Bronchial epithelial cell (primary cell): ENCODE measurements at places on chromosomes 2 and 18.

DNA sequence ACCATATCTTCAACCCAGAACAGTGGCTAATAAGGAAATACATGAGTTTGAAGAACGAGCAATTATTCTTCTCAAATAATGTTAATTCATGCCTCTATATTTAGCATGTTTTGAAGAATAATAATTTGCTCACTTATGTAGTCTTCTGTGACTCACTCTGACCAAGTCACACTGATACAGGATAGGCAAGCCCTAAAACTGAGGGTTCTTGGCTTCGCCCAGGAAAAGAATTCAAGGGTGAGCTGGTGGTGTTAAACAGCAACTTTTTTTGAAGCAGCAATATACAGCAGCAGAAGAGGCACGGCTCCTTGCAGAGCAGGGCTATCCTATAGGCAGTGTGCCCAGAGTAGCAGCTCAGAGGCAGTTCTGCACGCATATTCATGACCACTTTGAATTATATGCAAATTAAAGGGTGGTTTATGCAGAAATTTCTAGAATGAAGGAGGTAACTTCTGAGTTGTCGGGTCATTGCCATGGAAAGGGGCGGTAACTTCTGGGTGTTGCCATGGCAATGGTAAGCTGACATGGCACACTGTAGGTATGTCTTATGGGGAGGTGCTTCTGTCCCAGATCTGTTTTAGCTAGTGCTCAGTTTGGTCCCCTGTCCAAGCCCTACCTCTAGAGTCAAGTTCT, 200.6 kb downstream of the RND3 start:
- peak; percentile 76 for DNase-seq

- no peak for DNase-seq
Measured at GRCh38 chr2:28240937-28241336, 151.7 kb upstream of the FOSL2 start.

- no peak for DNase-seq
Measured at GRCh38 chr2:167191588-167191987, 303.3 kb downstream of the XIRP2 start.

DNA sequence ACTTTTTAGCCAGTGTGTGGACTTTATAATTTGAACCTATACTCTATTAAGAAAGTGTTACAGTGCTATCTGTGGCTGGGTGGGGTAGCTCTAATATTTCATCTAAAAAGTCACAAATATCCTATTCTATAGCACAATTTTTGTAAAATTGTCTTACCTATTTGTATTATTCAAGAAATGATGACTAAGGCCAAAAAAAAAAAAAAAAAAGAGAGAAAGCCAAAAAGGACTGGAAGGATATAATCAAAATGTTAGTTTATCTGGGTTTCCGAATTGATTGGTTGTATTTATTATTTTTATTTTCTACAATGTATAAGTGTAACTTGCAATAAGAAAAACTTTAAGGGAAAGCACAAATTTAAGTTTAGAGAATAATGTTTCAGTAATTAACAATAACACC, 5.5 kb downstream of the ARL6IP6 start:
- DNase-seq: no peak

DNA sequence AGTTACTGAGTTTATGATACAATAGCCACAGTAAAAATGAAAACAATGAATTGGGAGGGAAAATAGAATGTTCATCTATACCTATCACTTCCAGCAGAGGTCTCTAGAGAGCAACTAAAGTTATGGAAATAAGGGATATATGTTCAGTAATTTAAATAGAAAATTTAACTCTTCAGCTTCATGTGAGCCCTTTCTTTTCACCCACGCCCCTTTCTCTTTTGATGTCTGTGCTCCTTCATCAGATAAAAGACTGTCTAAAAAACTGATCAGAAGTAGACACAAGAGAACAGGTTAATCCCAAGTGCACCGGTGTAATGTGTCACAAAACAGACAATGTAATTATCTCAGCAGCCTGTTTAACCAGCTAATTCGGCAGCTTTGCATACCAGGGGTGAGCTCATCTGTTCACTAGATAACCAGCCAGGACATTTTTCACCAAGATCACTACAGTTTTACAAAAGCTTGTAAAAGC, 238.5 kb upstream of the ERBB4 start:
- peak; percentile 59 for DNase-seq

DNA sequence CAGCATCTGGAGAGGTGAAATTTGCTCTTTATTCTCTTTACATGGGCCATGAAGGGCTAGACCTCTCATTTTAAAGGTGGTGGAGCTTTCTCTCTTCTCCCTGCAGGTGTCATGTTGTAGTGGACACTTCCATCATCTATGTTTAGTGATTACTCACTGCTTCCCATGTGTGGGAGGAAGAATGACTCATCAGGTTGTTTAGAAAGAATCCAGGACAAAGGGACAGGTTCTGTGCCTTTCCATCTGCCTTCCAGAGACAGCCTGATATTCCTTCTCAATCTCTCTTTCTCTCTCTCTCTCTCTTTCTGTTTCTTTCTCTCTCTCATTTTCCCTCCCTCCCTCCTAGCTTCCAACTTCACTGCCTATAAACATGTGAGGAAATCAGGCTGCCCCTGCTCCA, 38.7 kb downstream of the SCG2 start:
- peak; percentile 94 for DNase-seq

DNA sequence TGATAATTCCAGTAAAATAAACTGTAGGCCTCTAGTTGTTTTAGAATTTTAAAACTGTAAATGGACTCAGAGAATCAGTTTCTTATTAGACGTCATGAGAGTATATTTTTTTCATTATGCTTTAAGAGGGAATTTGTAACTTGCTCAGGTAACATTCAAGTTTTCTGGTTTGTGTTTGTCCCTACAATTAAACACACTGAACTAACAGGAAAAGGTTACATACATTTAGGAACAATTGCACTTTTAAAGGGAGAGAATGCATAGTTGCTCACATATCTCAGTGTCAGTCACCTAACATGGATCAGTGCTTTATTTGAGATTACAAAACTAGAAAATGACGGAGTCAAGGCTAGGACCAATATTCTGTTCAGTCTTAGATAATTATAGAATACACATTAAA, 3.1 kb downstream of the COL3A1 start:
- no peak for DNase-seq

DNA sequence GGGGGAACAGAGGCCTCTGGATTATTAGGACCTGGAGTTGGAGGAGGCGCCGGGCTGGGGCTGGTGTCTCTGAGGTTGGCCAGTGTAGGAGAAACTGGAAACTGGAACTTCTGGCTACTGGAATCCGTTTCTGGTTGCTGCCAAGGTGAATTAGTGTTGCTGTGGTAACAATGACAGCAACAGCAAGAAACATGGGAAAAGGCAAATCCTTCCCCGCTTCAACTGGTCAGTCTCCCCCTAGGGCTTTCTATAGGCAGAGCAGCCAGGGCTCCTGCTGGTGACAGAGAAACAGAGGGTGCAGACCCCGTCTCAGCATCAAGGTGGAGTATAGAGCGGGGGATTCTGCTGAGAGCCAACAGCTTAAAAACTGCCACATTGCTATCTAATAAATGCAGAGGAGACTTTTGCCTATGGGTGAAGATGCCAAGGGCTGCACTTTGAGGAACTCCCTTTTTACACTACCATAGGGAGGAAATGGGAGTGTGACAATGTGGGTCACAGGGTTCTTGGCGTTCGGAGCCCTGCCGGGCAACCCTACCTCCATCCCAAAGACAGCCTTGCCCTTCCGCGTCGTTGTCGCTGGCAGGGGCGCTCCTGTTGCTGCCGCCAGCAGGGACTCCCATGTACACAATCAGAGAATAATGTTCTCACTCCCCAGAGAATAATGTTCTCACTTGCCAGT, 81.4 kb upstream of the CABLES1 start:
- no peak for DNase-seq

- DNase-seq: no peak
Measured at GRCh38 chr2:126933711-126934091, 35.0 kb downstream of the TEX51 start.

DNA sequence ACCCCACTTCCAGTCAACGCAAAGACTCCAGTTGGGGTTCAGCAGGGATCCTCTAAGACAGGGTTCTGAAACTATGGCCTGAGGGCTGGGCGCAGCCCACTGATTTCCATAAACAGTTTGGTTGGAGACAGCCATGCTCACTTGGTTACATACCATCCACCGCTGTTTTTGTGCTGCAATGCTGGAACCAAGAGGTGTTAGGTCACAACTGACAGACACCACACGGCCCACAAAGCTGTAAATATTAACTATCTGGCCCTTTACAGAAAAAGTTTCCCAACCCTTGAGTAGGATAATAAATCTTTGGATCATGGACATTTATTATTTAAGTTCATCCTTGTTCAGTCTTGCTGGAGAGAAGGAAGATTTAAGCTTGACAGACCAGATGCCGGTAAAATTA, 8.4 kb upstream of the CD226 start:
- no peak for DNase-seq

- no peak for DNase-seq
Measured at GRCh38 chr2:131063501-131064283, 29.6 kb downstream of the FAM168B start.

DNA sequence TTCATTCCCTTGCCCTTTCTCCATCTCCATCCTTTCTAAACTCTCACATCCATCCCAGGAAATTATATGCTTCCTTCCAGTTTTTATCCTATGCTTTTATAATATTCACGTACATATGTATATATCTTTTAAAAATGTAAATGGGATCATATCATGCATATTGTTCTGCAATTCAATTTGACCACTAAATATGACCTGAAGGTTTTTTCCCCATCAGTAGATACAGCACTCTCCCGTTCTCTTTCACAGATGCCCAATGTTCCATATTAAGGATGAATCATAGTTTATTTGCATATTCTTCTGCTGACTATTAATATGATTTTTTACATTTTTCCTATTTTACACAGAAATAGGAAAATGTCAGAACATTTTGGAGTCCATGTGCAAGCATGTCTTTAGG, 213.3 kb upstream of the PARD3B start:
- DNase-seq: no peak

- peak; percentile 87 for DNase-seq
Measured at GRCh38 chr2:172096626-172097547, 5.8 kb downstream of the DLX2 start.

DNA sequence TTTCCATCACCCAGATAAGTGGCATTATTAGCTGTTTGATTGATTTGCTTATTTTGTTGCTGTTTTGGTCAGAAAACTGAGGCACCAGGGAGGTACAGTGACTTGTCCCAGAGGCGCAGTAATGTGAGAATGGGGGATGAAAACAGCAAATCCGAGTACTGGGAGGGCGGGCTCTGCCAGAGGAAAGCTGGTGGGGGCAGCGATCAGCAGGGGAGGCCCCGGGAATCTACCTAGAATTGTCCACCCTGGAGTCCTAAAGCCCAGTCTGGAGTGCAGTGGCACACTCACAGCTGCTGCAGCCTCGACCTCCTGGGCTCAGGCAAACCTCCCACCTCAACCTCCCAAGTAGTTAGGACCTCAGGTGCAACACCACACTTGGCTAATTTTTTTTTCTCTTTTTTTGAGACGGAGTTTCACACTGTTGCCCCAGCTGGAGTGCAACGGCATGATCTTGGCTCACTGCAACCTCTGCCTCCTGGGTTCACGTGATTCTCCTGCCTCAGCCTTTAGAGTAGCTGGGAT, 17.0 kb upstream of the PTMA start:
- no peak for DNase-seq

DNA sequence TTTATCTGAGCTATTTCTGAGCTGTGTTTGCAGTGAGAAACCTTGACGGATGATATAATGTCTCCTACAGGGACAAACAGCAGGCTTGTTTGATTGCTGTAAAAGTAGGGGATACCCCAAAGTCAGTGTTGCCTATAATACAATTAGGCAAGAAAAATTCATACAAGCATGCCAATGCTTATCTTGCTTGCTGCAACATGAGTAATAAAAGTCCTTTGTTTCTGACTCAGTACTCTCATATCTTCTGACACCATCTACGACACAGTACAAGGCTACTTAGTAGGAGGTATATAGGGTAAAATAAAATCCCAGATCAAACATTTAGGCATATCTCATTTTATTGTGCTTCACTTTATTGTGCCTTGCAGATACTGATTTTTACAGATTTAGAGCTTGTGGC, 33.0 kb downstream of the ERBB4 start:
- peak; percentile 53 for DNase-seq

DNA sequence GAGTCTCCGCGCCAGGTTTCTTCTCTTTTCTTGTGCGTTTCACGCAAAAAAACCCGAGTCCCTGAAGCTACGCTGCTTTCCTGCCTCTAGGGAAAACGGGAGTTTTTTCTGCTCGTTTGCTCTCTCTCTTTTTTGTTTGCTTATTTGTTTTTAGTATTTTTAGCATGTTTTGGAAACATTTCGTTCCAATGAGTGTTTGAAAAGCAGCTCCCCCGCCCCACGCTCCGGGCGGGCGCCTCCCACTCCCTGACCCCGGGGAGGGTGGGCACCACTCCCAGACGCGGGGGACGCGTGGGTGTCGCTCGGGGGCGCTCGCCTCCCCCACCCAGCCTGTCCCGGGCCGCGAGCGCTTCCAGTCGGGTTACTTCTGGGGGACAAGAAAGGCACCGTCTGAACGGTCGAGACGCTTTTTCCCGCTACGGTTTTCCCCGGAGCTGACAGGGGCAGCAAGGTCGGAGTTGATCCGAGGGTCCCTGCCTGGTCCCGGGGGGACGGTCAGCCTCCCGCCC, 446 bp upstream of the EFHD1 start:
- DNase-seq: no peak

DNA sequence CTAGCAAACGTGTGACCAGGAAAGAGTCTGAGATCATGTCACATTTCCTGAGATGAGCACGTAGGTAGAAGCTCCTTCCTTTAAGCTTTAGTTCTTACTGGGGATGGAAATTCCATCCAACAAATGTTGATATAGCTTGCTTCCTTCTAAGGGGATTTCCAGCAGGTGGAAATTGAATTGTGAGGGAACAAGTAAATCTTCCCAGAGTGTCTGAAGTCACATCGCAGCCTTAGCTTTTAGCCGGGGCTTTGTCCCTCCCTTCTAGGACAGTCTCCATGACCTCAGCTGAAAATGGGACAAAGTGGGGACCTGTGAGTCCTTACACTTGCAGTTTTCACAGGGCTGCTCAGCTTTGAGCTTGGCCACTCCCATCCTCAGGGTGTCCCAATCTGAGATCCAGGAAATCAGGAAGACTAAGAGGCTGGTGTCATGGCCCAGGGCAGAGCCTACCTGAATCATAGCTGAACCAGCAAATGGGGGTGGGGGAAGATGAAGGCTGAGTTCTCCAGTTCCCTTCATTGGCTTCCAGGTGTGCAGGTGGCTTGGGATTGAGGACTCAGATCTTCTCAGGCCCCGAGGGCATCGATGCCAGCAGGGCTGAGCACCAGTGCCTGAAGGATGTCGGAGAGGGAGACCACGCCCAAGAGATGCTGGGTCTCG, 8.3 kb downstream of the PRKAG3 start:
- DNase-seq: peak; percentile 48

- DNase-seq: peak; percentile 86
Measured at GRCh38 chr2:40095000-40095399, 315.9 kb upstream of the THUMPD2 start.

- DNase-seq: peak; percentile 85
Measured at GRCh38 chr2:218399391-218400166, at the start of gene CTDSP1. CTDSP1 (plus strand) TSS chr2:218399868; CDS start chr2:218400091, 223 bp downstream.

DNA sequence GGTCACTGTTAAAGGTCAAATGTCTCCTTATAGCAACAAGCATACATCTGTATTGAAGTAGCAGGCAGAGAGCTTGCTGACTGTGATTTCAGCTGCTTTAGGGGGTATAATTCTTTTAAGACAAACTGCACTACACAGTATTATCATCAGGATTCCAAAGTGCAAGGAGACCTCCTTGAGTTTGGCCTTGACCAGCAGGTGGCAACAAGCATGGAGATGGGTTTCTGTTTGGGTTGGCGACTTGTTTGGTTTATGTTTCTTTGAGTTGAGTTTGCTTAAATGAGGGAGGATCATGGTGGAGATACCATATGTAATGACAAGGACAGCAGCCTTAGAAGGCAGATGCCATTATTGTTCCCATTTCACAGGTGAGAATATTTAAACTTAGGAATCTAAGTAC, 681.0 kb upstream of the ID2 start:
- no peak for DNase-seq

- peak; percentile 69 for DNase-seq
Measured at GRCh38 chr2:229800997-229801754, 86.8 kb upstream of the DNER start.
